ENCODE measurements at places on chromosomes 7 and 10. TPM values are rescaled to one million over a fixed set of nuclear protein-coding genes. Genes with fewer than 3 reads are reported as not detected.

NUTM2D gene
- total RNA-seq = 2.8 TPM

BLNK gene
- total RNA-seq = 0.27 TPM

- H3K27me3 ChIP-seq = no peaks in the 10 kb centered on the region
- H3K27ac ChIP-seq = no peak overlapping the region
- H3K4me3 ChIP-seq = no peak overlapping the region
- no peak for ATAC-seq
Observed at GRCh38 chr10:33103863-33104379, 145.9 kb upstream of the ITGB1 start.

DNA sequence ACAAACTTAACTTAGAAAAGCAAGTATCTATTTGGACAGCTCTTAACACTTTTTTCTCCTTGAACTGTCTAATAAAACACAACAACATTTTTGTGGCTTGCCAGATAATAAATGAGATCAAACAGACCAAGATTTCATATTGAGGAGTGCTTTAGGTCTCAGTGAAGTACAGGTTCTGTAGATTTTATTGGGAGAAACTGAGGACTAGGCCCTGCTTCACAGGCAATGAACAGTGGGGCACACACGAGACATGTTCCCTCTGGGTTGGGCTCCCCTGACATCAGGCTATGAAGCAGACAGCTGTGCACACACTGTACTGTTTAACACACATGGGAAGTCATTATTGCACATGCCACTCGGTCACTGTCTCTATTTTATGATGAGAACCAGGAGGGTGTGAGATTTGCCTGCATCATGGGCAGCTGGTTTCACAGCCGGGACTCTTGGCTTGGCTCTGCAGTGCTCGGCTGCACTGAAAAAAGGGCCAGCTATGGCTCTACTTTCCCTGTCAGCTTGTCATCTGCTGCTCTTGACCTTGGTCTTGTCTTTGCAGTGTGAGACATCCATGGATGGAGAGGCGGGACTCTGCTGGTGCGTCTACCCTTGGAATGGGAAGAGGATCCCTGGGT is 4.2 kb downstream of the IGFBP1 start:
- peaks cover 58% of the 10 kb centered on the region for H3K27me3 ChIP-seq
- no peak overlapping the region for H3K4me3 ChIP-seq
- H3K27ac ChIP-seq = no peak overlapping the region
- no peaks in the 10 kb centered on the region for H3K36me3 ChIP-seq
- H3K4me1 ChIP-seq = no peaks in the 10 kb centered on the region

DNA sequence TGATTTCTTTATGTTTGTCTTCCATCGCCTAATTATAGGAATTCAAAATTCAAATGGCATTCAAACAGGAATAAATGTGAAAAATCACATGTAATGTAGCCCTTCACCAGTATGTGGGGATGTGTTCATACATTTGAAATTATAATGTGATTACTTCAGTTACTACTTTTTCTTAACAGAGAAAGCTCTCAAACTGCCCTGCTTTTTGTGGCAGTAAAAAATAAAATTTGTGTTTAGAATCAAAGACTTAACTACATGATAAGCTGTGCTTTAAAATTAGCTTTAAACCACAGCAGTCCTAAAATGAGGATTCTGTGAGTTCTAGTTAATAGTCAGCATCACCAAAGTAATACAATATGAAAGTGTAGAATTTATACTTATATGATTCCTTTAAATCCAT is 7.8 kb upstream of the HERC4 start:
- no peaks in the 10 kb centered on the region for H3K27me3 ChIP-seq
- no peak overlapping the region for H3K4me3 ChIP-seq
- no peak overlapping the region for H3K27ac ChIP-seq
- H3K36me3 ChIP-seq = no peaks in the 10 kb centered on the region

DNA sequence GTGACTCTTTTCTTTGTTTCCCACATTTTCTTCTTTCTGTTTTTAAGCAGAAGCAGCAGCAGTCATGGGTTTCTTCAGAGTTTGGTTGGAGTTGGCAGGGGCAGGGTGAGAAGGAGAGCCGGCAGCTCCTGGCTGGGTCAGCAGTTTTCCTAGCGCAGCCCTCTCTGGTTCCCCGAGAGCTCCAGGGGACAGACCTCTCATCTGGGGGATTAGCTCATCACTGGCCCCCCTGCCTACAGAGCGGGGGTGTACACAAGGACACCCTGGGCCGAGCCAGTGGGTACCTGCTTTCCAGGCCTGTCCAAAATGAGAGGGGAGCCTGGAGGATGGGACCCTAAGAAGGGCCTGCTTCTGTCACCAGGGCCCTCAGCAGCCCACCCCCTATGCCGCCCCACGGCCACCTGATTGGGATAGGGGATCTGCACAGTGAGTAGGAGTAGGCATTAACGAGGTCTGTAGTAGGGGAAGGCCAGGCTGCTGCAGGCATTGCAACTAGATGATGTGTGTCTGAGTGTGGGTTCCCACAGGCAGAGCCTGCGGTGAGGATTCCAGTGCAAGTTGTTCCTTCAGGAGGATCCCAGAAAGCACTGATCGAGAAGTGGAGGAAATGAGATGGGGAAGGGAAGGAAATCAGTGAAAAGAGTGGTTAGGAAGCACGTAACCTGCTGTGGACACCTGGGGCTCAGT is 122.9 kb upstream of the PPIF start:
- H3K27me3 ChIP-seq = no peaks in the 10 kb centered on the region
- H3K36me3 ChIP-seq = no peaks in the 10 kb centered on the region
- no peak overlapping the region for H3K4me3 ChIP-seq
- ATAC-seq = no peak

DNA sequence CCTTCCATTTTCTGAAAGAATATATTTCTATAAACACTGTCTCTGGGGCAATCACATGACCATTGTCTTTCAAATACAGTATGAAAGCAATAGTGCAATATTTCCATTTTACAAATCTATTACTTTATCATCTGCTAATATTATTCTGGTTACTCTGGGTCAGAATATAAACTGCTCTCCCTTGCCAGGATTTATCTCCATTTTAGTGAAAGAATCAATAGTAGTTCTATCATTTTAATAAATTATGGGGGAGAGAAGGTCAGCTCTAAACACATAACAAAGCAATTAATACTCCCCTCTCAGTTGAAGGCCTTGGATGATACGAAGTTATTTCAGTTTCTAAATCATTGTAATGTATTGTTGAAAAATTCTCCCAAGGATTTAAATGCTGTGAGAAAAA is 608.3 kb downstream of the MAGI2 start:
- H3K27ac ChIP-seq = no peak overlapping the region
- H3K4me1 ChIP-seq = peaks cover 1% of the 10 kb centered on the region
- ATAC-seq = no peak
- H3K36me3 ChIP-seq = no peaks in the 10 kb centered on the region

DNA sequence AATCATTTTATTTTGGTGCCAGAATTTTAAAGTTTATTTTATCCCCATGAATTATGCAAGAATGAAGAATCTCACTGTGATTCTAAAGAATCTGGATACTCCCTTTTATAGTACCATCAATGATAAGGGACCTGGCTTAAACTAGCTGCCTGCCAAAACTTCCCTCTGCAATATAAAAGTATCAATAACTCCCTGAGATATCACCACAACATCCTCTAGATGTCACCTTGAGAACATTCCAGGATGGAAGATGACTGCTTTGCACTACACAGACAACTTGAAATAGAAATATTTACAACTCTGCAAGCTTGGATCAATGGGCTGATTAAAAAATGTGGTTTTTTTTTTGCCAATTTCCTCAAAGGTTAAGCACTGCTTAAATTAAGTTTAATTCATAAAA is 142.1 kb downstream of the SLC25A13 start:
- H3K4me1 ChIP-seq = no peaks in the 10 kb centered on the region
- H3K4me3 ChIP-seq = no peak overlapping the region
- no peak overlapping the region for H3K27ac ChIP-seq
- H3K36me3 ChIP-seq = peaks cover 83% of the 10 kb centered on the region
- H3K27me3 ChIP-seq = no peaks in the 10 kb centered on the region

GRCh38 chr7:90311175-90311574 is 9.9 kb downstream of the FAM237B start:
- no peaks in the 10 kb centered on the region for H3K4me1 ChIP-seq
- H3K27me3 ChIP-seq = no peaks in the 10 kb centered on the region
- ATAC-seq = no peak

Measured in gastroesophageal sphincter (tissue), 4 donors.